WTC11 (cell line): ENCODE measurements at places on chromosomes 12 and 14. TPM values are rescaled to one million over a fixed set of nuclear protein-coding genes. Genes with fewer than 3 reads are reported as not detected.

DNA sequence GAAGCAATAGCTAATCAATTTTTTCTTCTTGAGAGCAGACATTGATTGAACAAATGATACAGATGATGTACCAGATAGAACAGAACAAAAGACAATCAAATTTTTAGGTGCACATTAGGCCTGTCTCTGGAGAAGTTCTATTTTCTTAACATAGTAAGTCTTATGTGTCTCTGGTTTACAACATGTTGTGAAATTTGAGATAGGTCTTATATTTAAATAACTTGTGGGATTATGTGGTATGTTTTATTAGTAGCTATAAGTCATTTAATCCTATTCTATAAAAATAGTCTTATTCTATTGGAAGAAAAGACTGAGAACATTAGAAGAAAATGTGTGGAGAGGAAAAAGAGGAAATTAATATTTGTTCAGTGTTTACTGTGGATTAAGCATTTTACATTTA is 358.0 kb downstream of the ATP23 start:
- DNase-seq = no peak

AP5M1 gene
- 40.4 to 48.5 TPM (median 43.8 TPM) in 3 replicates for total RNA-seq

DNA sequence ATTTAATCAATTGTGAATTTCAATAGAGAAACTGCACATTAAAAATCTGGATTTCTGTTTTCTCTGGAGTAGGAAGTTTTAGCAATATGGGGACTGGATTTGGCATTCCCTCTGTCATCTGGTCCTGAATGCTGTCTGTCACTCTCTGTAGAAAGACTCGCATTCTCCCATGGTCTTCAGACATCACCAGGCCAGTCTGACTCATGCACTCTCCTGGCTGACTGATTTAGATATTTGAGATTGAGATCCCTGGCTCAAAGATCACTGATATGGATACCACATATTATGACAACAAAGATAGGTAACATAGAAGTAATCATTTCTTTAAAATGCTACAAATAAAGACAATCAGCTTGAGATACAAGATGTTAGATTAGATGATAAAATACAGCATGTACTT is 524.5 kb downstream of the GALC start:
- DNase-seq = no peak

DNA sequence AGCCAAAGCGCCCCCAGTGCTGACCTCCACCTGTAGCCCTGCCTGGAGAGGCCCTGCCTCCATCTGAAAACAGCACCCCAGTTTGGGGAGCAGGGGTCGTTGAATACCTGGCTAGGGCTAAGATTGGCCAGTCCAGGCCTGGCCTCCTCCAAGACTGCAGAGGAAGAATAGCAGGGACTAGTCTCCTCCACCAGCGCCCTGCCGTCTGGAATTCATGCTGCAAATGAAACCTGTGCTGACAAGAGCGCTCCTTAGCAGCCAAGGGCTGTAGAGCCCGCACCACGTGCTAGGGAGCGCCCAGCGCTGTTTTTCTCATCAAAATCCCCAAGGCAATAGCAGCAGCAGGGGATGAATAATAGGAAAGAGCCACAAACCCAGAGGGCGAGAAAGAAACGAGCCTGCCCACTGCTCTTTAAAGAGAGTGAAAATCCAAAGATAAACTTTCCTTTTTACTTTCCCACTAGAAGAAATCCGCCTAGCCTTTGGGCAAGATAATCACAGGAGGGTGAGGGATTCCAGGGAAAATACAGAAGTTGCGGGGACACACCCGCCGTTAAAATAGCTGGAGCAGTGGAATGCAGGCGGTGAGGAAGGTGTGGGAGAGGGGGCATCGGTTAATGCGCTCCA is 3.3 kb downstream of the COL2A1 start:
- DNase-seq = peak; percentile 63

DNA sequence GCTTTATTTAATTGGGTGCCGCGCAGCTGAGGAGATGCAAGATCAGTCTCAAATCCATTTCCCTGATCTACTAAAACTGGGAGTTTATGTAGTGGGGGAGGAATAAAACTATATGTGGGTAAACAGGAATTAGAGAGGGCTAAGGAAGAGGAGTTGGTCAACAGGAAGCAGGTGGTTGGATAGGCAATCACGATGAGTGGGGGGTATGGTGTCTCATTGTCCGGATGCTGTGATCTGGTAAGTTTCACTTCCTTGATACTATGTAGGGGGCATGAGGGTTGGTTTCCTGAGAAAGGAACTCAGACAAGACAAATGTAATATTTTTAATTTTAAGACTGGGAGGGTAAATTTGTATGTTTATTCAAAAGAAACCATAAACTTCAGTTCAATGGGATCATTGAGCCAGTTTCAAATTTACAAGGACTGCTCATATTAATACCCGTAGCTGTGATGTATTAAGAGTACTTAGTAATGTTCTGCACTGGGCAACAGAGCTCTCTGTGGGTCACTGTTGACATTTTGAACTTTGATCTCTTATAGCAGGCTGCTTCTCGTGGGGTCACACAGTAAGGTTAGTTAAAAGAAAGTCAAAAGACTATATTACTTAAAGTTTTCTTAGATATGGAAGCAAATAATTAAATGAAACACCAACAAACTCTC is 786.2 kb upstream of the FBXO33 start:
- no peak for DNase-seq

- DNase-seq = no peak
These were observed 1.4 kb downstream of the TMTC1 start for GRCh38 chr12:29782285-29782870.

DNA sequence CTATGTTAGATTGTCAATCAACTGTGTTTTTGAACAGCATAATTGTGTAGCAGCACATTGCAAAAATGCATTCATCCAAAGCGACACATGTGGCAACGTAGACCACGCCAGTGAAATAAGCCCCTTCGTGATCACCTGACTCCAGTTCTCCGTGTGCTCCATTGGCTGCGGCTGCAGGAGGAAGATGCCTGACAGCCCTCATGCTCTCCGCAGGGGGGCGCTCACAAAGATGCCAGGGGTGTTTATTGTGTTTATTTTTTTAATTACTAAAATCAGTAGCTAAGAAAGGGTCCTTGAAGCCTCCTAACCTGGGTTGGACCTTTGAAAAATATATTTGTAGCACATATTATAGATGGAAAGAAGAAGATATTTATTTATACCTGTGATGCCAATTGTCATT is 116.3 kb downstream of the SLC15A4 start:
- DNase-seq = no peak

DNA sequence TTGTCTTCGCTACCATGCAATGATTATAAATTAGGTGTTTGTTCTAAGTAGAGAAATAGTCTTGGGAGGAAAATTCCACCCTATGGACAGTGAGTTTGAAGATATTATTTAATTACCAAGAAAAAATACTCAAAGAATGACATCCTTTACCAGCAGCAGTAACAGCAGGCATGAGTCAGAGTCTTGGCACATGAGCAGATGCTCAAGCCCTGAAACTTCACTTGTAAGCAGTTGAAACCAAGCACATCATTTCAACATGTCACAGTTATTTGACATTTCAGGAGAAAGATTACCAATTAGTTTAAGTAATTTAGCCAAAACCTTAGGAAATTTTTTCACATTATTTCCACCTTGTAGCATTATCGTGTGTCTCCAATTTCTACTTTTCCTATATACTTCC is 99.2 kb downstream of the C12orf50 start:
- DNase-seq = no peak

GRCh38 chr12:131436922-131437705 is 273.8 kb upstream of the SFSWAP start:
- DNase-seq = peak; percentile 55

OTX2 gene
- 30.1 to 34.4 TPM (median 32.5 TPM) in 3 replicates for total RNA-seq

DNA sequence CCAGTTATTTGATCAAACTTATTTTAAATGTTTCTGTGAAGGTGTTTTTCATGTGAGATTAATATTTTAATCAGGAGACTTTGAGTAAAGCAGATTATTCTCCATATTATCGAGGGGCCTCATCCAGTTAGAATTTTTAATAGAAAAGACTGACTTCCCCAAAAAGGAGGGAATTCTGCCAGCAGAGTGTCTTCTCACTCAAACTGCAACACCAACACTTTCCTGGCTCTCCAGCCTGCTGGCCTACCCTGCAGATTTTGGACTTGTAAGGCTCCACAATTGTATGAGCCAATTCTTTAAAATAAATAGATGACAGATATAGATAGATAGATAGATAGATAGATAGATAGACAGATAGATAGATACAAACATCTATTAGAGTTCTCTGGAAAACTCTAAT is 155.7 kb downstream of the SEC23A start:
- DNase-seq = no peak

DNA sequence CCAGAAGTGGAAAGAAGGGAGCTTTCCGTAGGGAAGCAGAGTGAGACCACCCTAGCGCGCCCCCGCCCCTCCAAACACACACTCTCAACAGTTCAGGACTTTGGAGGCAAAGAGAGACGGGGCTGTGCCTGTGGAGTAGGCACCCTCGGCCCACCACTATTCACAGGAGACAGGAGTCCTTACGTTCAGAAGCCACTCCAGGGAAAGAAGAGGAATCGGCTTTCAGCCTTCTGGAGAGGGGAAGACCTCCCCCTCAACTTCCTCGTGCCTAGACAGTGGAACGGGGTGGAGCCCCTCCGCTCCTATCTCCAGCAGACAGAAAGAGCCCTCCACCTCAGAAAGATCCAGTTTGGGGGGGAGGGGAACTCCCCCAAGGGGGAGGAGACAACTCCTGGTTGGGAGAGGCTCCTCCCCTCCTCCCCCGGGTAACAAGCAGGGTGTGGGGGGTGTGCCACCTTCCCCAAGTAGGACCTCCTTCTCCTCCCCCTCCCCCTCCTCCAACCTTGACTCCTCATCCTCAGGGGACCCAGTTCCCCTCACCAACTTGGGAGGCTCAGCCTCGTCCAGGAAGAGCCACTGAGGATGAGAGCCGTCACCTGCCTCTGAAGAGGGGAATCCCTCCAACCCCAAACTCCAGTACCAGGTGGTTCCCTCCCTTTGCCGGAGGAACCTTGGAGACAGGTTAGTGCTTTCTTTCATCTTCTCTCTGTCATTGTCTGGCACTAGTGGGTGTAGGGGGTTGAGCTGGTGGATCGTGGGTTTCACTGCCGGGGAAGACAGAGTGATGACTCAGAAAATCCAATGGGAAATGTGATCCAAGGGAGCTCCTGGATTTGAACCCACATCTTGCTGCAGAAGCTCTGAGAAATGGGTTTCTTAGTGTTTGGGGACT is 883 bp downstream of the FOXJ2 start:
- DNase-seq = peak; percentile 74

TPPP2 gene
- total RNA-seq = 0.35 to 0.60 TPM in 2 of 3 replicates, not detected in the other

DNA sequence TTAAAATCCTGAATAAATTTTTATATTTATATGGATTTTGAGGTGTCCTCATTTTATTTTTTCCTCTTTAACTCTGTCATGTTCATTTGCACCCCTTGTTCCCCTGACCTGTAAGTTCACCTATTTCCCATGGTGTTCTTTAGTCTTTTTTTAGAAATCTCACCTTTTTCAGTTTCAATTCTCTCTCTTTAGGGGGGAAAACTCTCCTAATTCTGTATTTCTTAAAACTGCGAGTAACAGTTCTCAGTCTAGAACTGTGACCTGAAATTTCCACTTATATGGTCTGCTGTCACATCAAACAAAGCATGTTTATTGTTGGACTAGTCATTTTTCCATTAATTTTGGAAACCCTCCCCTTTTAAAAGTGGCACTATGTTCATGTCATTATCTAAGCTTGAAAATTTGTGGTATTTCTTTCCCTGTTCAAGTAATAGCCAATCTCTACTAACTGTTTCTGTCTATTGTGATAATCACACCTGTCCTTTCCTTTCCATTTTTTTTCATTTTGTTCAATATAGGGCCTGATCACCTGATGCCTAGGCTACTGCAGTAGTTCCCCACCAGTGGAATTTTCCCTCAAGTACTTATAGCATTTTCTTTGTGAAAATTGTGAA is 14.0 kb upstream of the FBXO33 start:
- no peak for DNase-seq

GRCh38 chr12:124111006-124111405 is 138.0 kb downstream of the ZNF664 start:
- DNase-seq = no peak

PPP4R4 gene
- 8.1 to 9.6 TPM (median 8.2 TPM) in 3 replicates for total RNA-seq

GRCh38 chr12:54991991-54992375 is 7.4 kb upstream of the TESPA1 start:
- DNase-seq = no peak

GRCh38 chr14:103905842-103906456 is 22.3 kb upstream of the TDRD9 start:
- peak; percentile 61 for DNase-seq

RAB35 gene
- 44.2 to 47.6 TPM (median 44.5 TPM) in 3 replicates for total RNA-seq

DNA sequence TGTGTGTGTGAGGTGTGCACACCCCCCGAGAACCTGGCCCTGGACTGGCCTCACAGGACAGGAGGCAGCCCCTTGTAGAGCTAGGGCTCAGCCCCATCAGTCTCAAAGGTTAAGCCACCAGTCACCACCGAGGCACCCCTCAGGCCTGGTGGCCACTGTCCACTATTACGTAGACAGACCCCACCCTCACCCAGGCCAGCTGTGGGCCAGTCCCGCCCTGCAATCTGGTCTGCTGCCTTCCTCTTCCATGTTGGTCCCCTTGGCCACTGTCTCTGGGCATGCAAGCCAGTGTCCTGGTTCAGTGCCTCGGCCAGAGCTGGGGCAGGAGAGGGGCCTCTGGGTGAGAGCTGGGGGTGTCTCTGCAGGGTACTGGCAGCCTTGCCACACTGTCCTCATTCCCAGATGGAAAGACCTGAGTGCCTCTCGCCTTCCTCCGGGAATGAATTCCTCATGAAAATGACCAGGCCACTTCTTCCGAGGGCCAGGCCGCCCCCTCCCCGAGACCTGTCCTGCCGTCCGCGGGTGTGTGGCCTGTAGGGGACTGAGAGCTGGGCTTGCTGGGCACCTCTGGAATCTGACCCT is 897 bp upstream of the TEX22 start:
- DNase-seq = no peak

BLOC1S1 gene
- 81.9 to 97.1 TPM (median 95.1 TPM) in 3 replicates for total RNA-seq

- DNase-seq = no peak
These were observed 65.9 kb downstream of the RNFT2 start for GRCh38 chr12:116804051-116804450.

DNA sequence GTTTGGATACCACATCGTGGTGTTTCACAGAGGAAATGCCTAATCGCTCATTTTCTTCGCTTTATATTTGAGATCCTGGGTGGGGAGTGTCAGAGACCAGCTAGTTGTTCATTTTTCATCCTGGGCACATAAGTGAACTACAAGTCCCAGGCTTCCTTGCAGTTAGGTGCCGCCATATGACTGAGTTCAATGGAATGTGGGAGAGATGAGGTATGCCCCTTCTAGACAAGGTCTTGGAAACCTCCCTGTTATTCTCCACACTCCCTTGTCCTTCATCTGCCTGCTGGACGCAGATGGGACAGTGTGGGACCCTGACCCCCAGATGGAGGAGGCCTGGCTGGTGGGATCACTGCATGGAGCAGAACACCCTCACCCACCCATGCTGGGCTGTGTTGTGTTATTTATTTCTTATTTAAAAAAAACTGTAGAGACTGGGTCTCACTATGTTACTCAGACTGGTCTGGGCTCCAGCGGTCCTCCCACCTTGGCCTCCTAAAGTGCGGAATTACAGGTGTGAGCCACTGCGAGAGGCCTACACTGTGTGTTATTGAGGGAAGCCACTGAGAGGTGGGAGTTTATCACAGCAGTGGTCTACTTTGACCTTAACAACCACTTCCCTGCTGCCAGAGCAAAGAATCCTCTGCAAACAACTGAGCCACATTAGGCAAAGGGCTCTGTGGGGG is 42.9 kb upstream of the VRK1 start:
- DNase-seq = no peak

TEDC1 gene
- 16.4 to 17.9 TPM (median 16.7 TPM) in 3 replicates for total RNA-seq

MAX gene
- 51.2 to 58.5 TPM (median 57.6 TPM) in 3 replicates for total RNA-seq

TAS2R8 gene
- total RNA-seq = not detected in 3 replicates
